Activated CD8-positive, alpha-beta memory T cell treated with anti-CD3 and anti-CD28 coated beads, Interleukin-2, amount 10 ng/mL, durations not matched to agents 7 days and 5 days (primary cell): ENCODE measurements at places on chromosomes 2 and 18. TPM values are rescaled to one million over a fixed set of nuclear protein-coding genes. Genes with fewer than 3 reads are reported as not detected.

DNA sequence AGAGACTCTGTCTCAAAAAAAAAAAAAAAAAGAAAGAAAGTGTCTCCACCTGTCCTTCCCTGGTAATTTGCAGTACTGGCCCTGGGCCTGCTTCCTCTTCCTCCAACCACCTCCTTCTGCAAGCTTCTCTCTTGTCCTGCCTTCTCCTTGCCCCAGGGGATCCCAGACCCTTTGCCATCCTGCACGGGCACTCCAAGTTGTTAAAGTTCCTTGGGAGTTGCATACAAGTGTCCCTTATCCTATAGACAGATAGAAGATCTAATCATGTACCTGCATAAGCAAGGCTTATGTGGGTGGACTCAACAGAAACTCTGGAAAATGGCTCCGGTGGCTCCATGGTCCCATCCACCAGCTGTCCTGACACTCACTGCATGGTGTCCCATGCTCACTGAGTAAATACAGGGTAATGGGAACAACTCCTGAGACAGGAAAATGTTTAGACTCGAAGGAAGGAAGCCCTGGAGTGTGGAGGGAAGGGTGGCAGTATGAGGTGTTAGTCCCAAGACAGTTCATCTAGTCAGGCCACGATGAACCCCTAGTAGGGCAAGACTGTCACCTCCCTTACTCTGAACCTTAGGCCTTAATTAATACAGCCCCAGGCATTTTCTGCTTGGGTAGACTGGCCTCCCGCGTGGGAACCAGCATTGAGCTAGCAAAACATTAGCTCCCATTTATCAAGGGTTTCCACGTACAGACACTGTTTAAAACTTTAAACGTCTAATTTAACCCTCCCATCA, 17.1 kb downstream of the ODC1 start:
- DNase-seq, result no peak
- H3K4me3 ChIP-seq, result no peak overlapping the region
- H3K4me1 ChIP-seq, result peaks cover 7% of the 10 kb centered on the region
- no peaks in the 10 kb centered on the region for H3K36me3 ChIP-seq

GRCh38 chr2:233449081-233449901, 95.0 kb downstream of the DGKD start:
- no peak for DNase-seq
- peaks cover 2% of the 10 kb centered on the region for H3K4me1 ChIP-seq
- H3K4me3 ChIP-seq, result no peak overlapping the region
- no peak overlapping the region for H3K27ac ChIP-seq

GRCh38 chr2:218880102-218880858, at the start of gene WNT10A:
WNT10A (plus strand) TSS chr2:218880852; CDS start chr2:218880996, 144 bp downstream.
- H3K27ac ChIP-seq, result no peak within 1 kb of the TSS
- H3K36me3 ChIP-seq, result no peaks in the 10 kb centered on the region
- peaks cover 76% of the 10 kb centered on the region for H3K27me3 ChIP-seq
- peak within 1 kb of the TSS; percentile 38 for H3K4me3 ChIP-seq

- H3K36me3 ChIP-seq, result no peaks in the 10 kb centered on the region
- peaks cover 11% of the 10 kb centered on the region for H3K27me3 ChIP-seq
- no peak overlapping the region for H3K4me3 ChIP-seq
- H3K4me1 ChIP-seq, result no peaks in the 10 kb centered on the region
These were observed 58.0 kb downstream of the FHOD3 start for GRCh38 chr18:36355511-36355910.

DNA sequence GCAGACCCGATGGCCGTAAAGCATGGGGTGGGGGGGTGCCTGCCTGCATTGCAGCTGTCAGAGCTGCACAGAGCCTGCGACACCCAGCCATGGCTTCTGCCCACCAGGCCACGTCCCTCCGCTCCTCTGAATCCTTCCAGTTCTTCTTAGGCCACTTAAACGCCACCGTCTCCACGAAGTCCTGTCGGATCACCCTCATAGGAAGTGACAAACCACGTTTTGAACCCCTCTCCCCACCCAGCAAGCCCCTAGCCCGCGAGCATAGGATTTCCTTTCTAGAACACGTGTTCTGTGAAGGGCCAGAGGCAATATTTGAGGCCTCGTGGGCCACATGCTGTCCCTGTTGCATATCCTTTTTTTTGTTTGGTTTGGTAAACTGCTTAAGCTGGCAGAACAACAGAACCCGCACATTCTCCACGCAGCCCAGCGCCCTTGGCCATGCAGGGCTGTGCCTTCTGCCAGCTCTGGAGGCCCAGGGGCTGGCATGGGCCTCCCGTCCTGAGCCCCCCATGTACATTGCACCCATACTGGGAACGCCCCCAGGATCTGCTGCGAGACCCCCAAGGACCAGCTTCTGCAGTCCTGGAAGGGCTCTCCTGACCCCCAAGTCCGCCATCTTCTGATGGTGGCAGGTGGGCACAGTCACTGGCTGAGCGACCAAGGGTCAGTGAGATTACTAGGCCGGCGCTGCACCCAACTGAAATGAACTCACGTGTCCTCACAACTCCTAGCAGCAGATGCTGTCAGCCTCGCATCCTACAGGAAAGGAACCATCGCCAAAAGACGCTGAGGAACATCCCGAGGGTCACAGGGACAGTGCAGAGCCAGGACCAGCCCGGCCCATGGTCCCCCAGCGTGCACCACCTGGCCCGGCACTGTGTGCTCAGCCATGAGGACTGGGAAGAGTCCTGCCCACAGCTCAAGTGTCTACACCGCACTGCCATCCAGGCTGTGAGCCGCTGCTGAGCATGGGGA, 35.1 kb downstream of the ADI1 start:
- DNase-seq, result no peak
- no peak overlapping the region for H3K4me3 ChIP-seq
- no peaks in the 10 kb centered on the region for H3K36me3 ChIP-seq
- no peaks in the 10 kb centered on the region for H3K4me1 ChIP-seq
- H3K27ac ChIP-seq, result no peak overlapping the region
- H3K27me3 ChIP-seq, result no peaks in the 10 kb centered on the region

- no peak overlapping the region for H3K27ac ChIP-seq
- H3K36me3 ChIP-seq, result peaks cover 24% of the 10 kb centered on the region
- no peak overlapping the region for H3K4me3 ChIP-seq
- H3K4me1 ChIP-seq, result peaks cover 47% of the 10 kb centered on the region
These were observed 27.5 kb downstream of the EML4 start for GRCh38 chr2:42196403-42197267.

Gene ASAP2
- 0.33 TPM for total RNA-seq

DNA sequence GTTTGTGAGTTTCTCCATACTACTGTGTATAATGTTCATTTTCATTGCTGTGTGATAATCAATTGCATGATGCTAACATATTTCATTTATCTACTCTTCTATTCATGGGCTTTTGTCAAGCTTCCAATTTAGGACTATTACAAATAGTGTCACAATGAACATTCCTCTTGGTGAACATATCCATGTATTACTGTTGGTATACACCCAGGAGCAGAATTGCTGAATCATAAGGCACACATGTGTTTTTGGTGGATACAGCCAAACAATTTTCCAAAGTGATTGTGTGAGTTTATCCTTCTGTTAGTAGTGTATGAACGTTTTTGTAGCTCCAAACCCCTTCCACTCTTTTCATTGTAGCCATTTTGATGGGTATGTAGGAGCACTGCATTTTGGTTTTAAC, 101.6 kb upstream of the COPS8 start:
- H3K27ac ChIP-seq, result no peak overlapping the region
- H3K4me1 ChIP-seq, result no peaks in the 10 kb centered on the region
- no peaks in the 10 kb centered on the region for H3K36me3 ChIP-seq
- no peak for DNase-seq

DNA sequence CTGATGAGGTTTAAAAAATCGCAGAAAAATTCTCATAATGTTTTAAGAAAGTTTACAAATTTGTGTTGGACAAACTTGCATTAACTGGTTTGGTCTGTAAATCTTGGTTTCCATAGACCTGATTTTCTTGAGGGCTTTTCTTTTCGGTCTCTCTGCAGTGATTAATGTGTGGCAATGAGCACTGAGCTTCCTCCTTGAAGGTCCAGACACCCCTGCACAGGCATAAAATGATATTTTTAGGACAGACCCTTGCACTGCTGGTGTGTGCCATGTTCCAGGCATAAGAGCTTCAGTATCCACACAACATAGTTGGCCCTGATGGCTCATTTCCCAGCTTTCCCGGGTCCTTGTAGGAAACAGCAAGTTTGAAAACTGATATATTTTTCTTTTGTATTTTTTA, 33.7 kb downstream of the MRPL33 start:
- no peak overlapping the region for H3K4me3 ChIP-seq
- no peaks in the 10 kb centered on the region for H3K27me3 ChIP-seq
- peaks cover 3% of the 10 kb centered on the region for H3K4me1 ChIP-seq
- no peak overlapping the region for H3K27ac ChIP-seq
- H3K36me3 ChIP-seq, result no peaks in the 10 kb centered on the region

GRCh38 chr2:62994206-62994605, 56.4 kb upstream of the OTX1 start:
- H3K27ac ChIP-seq, result no peak overlapping the region
- H3K4me1 ChIP-seq, result no peaks in the 10 kb centered on the region

Gene UGT1A9
- total RNA-seq, result not detected

Gene G6PC2
- not detected for total RNA-seq

GRCh38 chr2:233440714-233441113, 86.4 kb downstream of the DGKD start:
- peaks cover 8% of the 10 kb centered on the region for H3K36me3 ChIP-seq
- no peaks in the 10 kb centered on the region for H3K27me3 ChIP-seq
- peaks cover 15% of the 10 kb centered on the region for H3K4me1 ChIP-seq
- H3K27ac ChIP-seq, result peak overlapping the region; percentile 50
- DNase-seq, result no peak

Gene SLC40A1
- total RNA-seq, result 0.47 TPM

Gene SCN3A
- 0.07 TPM for total RNA-seq

Gene TFPI
- not detected for total RNA-seq

Gene APOB
- not detected for total RNA-seq

Gene ENOSF1
- 79.3 TPM for total RNA-seq

DNA sequence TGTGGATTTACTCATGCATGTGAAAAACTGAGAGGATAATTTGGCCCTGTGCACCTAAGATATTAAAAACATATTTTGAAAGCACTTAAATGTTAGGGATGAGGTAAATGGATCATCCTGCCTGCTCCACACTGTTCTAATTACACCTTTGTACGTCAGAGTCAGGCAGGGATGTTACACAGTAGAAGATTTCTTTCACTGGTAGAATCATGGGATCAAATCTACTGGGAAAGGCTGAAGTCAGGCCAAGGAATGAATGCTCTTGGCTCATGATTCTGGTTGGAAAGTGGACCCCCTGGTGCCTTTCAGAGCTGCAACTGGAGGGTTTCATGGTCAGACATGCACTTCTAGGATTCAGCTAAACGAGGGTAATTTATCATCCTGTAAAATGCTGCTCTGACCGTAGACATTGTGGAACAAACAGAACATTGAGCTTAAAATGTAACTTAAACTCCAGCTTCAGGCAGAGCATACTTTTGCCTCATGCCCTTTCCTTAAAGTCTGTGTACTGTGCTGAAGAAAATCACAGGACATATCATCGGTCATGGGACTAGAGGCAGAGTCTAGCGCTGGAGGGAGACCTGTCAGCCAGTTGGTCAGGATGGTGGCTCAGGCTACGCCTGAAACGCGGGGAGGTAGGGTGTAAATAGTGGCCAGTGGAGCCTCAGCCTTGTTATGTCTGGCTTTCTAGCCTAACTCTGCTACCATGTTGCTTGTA, 4.9 kb downstream of the KCNE4 start:
- no peaks in the 10 kb centered on the region for H3K4me1 ChIP-seq
- DNase-seq, result no peak
- no peak overlapping the region for H3K27ac ChIP-seq
- no peaks in the 10 kb centered on the region for H3K36me3 ChIP-seq

DNA sequence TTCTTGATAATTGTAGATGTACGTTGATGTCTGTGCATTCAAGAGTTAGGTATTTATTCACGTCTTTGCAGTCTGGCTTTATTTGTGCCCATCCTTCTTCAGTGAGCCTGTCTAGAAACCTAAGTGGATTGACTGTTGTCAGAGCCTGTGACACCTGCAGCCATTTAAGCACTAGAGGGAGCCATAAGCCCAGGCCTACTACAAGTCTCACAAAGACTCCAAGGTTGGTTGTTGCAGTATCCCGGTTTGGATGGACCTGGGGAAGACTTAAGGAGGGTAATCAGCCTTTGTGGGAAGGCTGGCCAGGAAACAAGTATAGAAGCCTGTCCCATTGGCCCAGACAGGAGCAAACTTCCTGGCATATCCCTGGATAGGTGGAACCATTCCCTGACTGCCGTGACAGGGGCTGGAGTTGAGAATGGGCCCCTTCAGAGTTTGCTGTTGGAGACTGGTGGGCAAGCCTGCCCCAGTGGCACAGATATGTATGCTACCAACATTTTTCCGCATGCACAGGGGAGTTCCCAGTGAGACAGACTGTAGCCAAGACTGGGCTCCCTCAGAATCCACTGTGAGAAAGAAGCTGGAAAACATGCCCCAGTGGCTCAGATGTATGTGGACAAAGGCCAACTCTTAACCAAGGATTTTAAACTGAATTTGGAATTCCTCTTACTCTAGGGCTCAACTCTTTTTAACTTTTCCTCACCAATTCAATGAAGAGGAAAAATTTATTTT, 9.3 kb upstream of the LRRC30 start:
- H3K4me3 ChIP-seq, result no peak overlapping the region
- no peaks in the 10 kb centered on the region for H3K4me1 ChIP-seq
- H3K27me3 ChIP-seq, result no peaks in the 10 kb centered on the region
- no peak overlapping the region for H3K27ac ChIP-seq

GRCh38 chr2:206832873-206833272, 67.5 kb downstream of the FASTKD2 start:
- H3K27me3 ChIP-seq, result peaks cover 2% of the 10 kb centered on the region
- no peak overlapping the region for H3K27ac ChIP-seq
- peaks cover 1% of the 10 kb centered on the region for H3K36me3 ChIP-seq
- DNase-seq, result no peak
- no peak overlapping the region for H3K4me3 ChIP-seq

DNA sequence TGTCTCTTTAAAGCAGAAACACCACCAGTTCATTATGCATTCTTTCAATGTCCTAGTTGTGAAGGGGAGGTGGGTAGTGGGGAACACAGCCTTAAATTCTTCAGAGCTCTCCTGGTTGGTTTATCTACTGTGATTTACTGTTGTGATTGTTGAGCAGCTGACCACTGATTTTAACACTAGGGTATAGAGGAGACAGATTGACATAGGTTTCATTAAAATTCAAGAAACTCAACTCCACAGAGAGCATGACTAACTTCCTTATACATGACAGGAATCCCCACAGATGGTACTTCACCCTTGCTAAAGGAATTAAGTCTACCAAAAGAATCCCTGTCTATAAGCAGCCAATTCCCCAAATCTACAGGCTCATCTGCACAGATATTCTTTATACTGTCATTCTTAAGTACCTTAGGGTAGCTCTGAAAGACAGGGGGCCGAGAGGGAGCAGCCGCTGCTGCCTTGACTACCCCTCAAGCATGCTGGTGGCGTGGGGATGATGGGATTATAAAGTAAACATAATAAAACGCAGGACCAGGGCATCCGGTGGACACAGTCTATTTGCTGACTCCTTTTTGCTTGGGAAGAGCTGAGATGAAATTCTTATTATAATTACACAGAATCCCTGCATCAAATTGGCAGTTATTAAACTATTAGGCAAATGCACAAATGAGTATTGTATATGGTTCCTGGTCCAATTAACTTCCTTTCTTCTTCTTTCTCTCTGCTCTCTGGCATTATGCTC, 1377.6 kb upstream of the PIK3C3 start:
- no peaks in the 10 kb centered on the region for H3K4me1 ChIP-seq
- H3K27me3 ChIP-seq, result no peaks in the 10 kb centered on the region

GRCh38 chr2:2057125-2057721, 273.9 kb downstream of the MYT1L start:
- H3K4me1 ChIP-seq, result peaks cover 11% of the 10 kb centered on the region
- peak; percentile 86 for DNase-seq
- H3K27ac ChIP-seq, result no peak overlapping the region
- no peak overlapping the region for H3K4me3 ChIP-seq
